Thymus (tissue), 14 donors: ENCODE measurements at places on chromosomes 16 and 17. TPM values are rescaled to one million over a fixed set of nuclear protein-coding genes. Genes with fewer than 3 reads are reported as not detected.

GRCh38 chr16:88758227-88758943 lies 26.6 kb downstream of the PIEZO1 start:
- no peak for DNase-seq

DNA sequence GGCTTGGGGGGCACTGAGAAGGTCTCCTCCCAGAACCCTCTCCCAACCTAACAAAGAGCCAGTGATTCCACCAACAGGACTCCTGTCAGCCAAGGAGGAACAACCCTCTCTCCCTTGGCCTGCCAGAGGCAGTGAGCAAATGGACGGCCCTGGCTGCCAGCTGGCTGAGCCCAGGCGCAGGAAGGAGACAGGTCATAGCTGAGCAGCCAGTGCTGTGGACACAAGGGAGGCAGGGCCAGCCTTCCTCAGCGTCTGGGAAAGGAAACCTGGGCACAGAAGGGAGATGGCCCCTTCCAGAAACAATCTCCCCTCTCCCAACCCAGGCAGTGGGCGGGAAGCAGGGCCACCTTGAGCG lies 2.1 kb downstream of the MPO start:
- no peak for DNase-seq

GRCh38 chr16:59840169-59840568 lies 1106.1 kb upstream of the GOT2 start:
- no peak for DNase-seq

DNA sequence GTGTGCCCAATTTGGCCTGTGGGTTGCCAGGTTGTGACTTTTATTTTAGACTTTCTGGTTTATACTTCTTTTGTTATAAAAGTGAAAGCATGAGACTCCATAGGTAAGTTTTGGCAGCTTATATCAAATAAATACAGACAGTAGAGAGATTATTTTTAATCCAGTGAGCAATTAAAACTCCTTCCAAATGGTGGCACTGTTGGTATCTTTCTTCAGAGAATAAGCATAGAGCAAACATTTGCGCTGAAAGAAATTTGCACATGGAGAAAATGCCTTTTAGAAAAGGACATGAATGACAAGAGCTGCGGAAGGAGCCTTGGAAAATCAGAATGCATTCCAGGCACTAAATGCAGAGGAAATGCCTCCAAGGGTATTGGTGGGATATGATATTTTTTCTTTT lies 46.1 kb upstream of the DNAJA2 start:
- no peak for DNase-seq

The SRL gene
- total RNA-seq = 1.4 TPM
